ENCODE measurements at places on chromosomes 12 and 14. TPM values are rescaled to one million over a fixed set of nuclear protein-coding genes. Genes with fewer than 3 reads are reported as not detected.

- H3K36me3 ChIP-seq = no peaks in the 10 kb centered on the region
- DNase-seq = no peak
- no peak overlapping the region for H3K27ac ChIP-seq
These were observed 1571.6 kb downstream of the AACS start for GRCh38 chr12:126636821-126637220.

The HPD gene
- total RNA-seq = 3.1 TPM

The CGRRF1 gene
- total RNA-seq = 25.4 TPM

The COA8 gene
- total RNA-seq = 27.6 TPM

The KRT6C gene
- not detected for total RNA-seq

- H3K27ac ChIP-seq = no peak overlapping the region
- no peak overlapping the region for H3K4me3 ChIP-seq
- no peaks in the 10 kb centered on the region for H3K27me3 ChIP-seq
- peaks cover 5% of the 10 kb centered on the region for H3K4me1 ChIP-seq
- H3K36me3 ChIP-seq = no peaks in the 10 kb centered on the region
- DNase-seq = no peak
These were observed 380.1 kb downstream of the RAD51B start for GRCh38 chr14:68199554-68200151.

- no peaks in the 10 kb centered on the region for H3K36me3 ChIP-seq
- no peaks in the 10 kb centered on the region for H3K27me3 ChIP-seq
- no peak overlapping the region for H3K27ac ChIP-seq
- DNase-seq = no peak
These were observed 50.3 kb upstream of the PCED1B start for GRCh38 chr12:47028981-47029708.

The SLC6A15 gene
- total RNA-seq = 0.15 TPM

The TMEM120B gene
- 12.0 TPM for total RNA-seq

The PELI2 gene
- total RNA-seq = 22.8 TPM

DNA sequence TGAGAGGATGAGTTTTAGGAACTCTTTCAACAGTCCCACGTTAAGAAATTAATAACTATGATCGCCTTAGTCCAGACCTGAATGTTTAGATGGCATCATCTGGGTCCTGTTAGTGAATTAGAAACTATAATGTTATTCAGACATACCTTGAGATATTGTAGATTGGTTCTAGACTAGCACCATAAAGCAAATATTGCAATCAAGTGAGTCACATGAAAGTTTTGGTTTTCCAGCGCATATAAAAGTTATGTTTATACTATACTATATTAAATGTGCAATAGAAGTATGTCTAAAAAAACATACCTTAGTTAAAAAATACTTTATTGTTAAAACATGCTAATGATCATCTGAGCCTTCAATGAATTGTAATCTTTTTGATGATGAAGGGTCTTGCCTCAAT is 106.6 kb upstream of the ATP2B1 start:
- H3K27me3 ChIP-seq = no peaks in the 10 kb centered on the region
- H3K4me3 ChIP-seq = no peak overlapping the region
- H3K4me1 ChIP-seq = no peaks in the 10 kb centered on the region

GRCh38 chr14:25521616-25522015 is 471.7 kb upstream of the STXBP6 start:
- H3K27me3 ChIP-seq = no peaks in the 10 kb centered on the region
- no peak for DNase-seq
- no peaks in the 10 kb centered on the region for H3K36me3 ChIP-seq

The IAPP gene
- total RNA-seq = not detected

The ACVRL1 gene
- 53.6 TPM for total RNA-seq

The ZNF410 gene
- total RNA-seq = 42.9 TPM

The KRT73 gene
- total RNA-seq = not detected

DNA sequence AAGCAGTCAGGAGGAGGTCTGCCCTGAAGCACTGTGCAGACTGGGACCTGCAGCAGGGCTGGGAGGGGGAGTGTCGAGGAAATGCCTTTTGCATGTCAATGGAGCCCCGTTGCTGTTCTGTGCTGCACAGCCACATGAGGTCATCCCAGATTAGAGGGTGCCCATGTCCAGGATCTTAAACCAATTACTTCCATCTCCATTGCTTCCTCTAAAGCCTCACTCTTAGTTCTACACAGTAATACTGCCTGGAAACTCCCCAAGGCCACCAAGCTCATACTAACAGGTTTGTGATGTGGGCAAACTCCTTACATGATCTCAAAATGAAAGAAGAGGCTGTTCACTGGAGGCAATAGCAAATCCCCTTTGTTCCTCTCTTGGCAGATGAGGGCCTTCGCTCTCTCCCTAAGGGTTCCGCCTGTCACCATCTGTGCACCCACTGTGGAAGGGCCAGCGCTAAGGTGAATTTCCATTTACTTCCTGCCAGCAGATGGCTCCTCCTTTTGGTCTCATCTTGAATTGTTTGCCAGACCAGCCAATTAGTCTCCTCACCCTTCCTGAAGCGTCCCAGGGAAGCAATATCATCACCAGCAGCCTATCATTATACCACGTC is 35.4 kb upstream of the LTA4H start:
- H3K4me3 ChIP-seq = no peak overlapping the region
- no peak for DNase-seq
- no peak overlapping the region for H3K27ac ChIP-seq
- no peaks in the 10 kb centered on the region for H3K27me3 ChIP-seq
- no peaks in the 10 kb centered on the region for H3K4me1 ChIP-seq

The NR1H4 gene
- not detected for total RNA-seq

DNA sequence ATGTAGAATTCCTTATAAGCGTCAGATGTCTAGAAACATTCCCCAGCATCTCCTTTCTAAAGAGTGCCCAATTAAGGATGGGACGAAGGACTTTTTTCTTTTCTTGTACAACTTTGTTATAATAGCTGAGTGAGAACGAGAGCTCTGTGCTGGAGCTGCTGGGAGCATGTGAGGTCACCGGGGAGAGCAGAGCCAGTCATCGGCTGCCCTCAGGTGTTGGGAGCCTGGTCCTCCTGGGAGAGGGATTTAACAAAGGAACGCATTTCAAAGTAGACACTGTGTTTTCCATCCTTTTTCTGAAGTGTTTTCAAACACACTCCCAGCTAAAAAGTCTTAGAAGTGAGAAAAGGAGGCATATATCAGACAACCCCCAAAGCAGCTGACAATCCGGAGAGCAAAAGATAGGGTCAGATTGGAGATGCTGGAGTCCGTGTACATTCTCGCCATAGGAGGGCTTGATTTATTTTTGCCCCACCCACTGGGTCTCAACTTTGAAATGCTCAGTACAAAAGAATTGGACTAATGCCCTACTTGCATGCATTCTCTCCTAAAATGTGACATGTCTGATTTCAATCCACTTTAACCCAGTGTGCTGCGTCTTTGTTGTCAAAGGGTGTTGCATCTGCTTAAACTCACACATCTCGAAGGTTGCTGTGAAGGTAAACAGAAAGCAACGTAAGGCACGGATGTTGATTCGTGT is 50.8 kb upstream of the PIWIL1 start:
- H3K36me3 ChIP-seq = no peaks in the 10 kb centered on the region
- no peaks in the 10 kb centered on the region for H3K4me1 ChIP-seq
- no peak overlapping the region for H3K27ac ChIP-seq
- H3K4me3 ChIP-seq = no peak overlapping the region

DNA sequence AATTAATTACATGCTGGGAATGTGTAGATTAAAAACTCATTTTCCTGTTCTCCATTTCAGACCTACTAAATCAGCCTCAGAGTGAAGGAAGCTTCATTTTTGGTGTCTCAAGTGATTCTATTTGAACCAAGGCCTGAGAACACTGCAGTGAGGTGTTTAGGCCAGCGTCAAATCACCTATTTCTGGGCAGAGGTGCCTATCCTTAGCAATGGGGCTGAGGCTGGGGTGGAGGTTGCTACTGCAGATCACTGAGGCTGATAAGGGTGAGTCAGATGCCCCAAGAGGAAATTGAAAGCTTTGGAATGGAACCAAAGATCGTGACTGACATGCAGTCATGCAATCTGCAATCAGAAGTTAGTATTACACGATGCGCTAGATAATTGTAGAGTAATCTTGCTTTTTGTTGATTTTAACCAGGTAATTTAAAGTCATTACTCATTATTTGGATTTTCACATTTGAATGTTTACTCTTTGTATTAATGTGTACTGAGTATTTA is 4.4 kb downstream of the TXNRD1 start:
- peaks cover 3% of the 10 kb centered on the region for H3K4me1 ChIP-seq
- H3K27me3 ChIP-seq = no peaks in the 10 kb centered on the region
- no peak overlapping the region for H3K4me3 ChIP-seq
- H3K36me3 ChIP-seq = no peaks in the 10 kb centered on the region
- H3K27ac ChIP-seq = peak overlapping the region; percentile 85

GRCh38 chr14:101591582-101591981 is 30.3 kb downstream of the DIO3 start:
- H3K4me3 ChIP-seq = no peak overlapping the region
- no peak overlapping the region for H3K27ac ChIP-seq
- no peaks in the 10 kb centered on the region for H3K4me1 ChIP-seq
- no peaks in the 10 kb centered on the region for H3K36me3 ChIP-seq
- no peak for DNase-seq

GRCh38 chr12:49432616-49433015 is 65.4 kb downstream of the SPATS2 start:
- no peaks in the 10 kb centered on the region for H3K27me3 ChIP-seq
- no peak for DNase-seq
- no peaks in the 10 kb centered on the region for H3K4me1 ChIP-seq

DNA sequence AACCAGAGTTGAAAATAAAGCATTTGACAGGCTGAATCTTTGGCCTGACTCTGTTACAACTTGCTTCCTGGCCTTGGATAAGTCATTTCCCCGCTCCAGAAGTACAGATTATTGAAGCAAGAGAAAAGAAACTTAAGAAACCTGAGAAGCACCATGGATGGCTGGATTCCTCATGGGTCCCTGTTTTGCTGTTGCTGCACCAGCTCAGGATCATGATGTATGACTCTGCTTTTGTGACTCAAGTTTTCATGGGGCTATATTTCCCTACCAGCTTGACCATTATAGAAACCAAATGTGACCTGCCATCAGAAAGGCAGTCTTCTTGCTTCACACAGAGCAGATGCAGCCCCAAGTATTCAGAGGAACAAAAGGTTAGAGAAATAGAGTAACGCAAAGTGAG is 921.8 kb downstream of the BCL11B start:
- no peak for DNase-seq
- H3K4me1 ChIP-seq = no peaks in the 10 kb centered on the region
- no peaks in the 10 kb centered on the region for H3K36me3 ChIP-seq
- no peak overlapping the region for H3K27ac ChIP-seq

- H3K36me3 ChIP-seq = no peaks in the 10 kb centered on the region
- H3K4me1 ChIP-seq = no peaks in the 10 kb centered on the region
- no peaks in the 10 kb centered on the region for H3K27me3 ChIP-seq
These were observed 350.8 kb upstream of the STXBP6 start for GRCh38 chr14:25400607-25401206.

DNA sequence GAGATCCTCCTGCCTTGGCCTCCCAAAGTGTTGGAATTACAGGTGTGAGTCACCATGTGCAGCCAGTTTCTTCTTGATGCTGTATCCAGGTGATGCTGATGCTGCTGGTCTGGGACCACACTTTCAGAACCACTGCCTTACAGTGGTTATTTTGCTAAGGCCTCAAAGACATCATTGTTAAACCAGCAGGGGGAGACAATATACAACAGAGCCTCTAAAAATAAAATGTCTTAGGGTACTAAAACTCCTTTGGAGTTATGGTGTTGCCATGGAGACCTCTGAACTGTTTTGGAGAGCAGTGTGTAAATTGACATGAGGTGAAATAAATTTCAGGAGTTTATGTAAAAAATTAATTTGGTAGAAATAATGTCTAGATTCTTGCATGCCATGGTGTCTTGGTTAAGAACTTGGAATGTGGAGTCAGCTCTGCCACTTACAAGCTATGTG is 1.1 kb upstream of the ARG2 start:
- DNase-seq = no peak
- H3K27ac ChIP-seq = no peak overlapping the region
- no peaks in the 10 kb centered on the region for H3K4me1 ChIP-seq
- no peak overlapping the region for H3K4me3 ChIP-seq
- H3K36me3 ChIP-seq = no peaks in the 10 kb centered on the region

GRCh38 chr12:5783289-5783920 is 161.7 kb downstream of the ANO2 start:
- no peak overlapping the region for H3K4me3 ChIP-seq
- H3K27ac ChIP-seq = no peak overlapping the region
- no peaks in the 10 kb centered on the region for H3K27me3 ChIP-seq
- H3K4me1 ChIP-seq = no peaks in the 10 kb centered on the region
- DNase-seq = no peak
- no peaks in the 10 kb centered on the region for H3K36me3 ChIP-seq

DNA sequence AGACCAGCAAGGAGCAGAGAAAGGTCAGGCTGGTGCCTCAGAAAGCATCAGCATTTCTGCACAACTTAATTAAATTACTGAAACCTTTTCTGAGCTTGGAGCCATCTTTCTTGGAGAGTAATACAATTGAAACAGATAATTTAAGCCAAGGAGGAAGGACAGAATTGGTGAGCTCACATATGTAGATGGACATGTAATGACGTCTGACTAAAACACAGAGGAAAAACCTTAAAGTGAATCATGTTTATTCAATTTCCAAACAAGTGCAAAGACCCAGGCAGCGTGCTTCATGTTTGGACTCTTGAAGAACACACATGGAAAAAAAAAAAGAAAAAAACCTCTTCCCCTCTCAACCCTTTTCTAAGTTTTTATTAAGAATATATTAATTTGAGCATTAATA is 19.0 kb downstream of the SUSD6 start:
- no peak overlapping the region for H3K27ac ChIP-seq
- peaks cover 7% of the 10 kb centered on the region for H3K4me1 ChIP-seq
- H3K27me3 ChIP-seq = no peaks in the 10 kb centered on the region
- no peak for DNase-seq
- H3K36me3 ChIP-seq = no peaks in the 10 kb centered on the region
- H3K4me3 ChIP-seq = no peak overlapping the region

DNA sequence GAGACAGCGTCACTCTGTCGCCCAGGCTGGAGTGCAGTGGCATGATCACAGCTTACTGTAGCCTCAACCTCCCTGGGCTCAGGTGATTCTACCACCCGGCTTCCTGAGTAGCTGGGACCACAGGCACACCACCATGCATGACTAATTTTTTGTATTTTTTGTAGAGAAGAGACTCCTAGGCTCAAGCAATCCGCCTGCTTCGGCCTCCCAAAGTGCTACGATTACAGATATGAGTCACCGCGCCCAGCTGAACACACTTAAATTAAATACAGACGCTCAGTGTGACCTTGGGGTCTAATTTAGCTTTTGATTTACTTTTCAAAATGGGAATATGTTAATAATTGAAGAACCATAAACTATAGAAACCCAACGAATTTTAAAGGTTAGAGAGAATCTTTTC is 77.2 kb downstream of the C2CD5 start:
- H3K27me3 ChIP-seq = no peaks in the 10 kb centered on the region
- peak; percentile 39 for DNase-seq
- H3K4me3 ChIP-seq = no peak overlapping the region
- H3K36me3 ChIP-seq = no peaks in the 10 kb centered on the region
- H3K27ac ChIP-seq = no peak overlapping the region
- no peaks in the 10 kb centered on the region for H3K4me1 ChIP-seq

- H3K4me3 ChIP-seq = no peak overlapping the region
- H3K27ac ChIP-seq = no peak overlapping the region
- H3K27me3 ChIP-seq = no peaks in the 10 kb centered on the region
- no peak for DNase-seq
- no peaks in the 10 kb centered on the region for H3K4me1 ChIP-seq
- H3K36me3 ChIP-seq = no peaks in the 10 kb centered on the region
These were observed 210.3 kb downstream of the GLT1D1 start for GRCh38 chr12:129063600-129063999.

- H3K4me1 ChIP-seq = peaks cover 4% of the 10 kb centered on the region
- no peaks in the 10 kb centered on the region for H3K36me3 ChIP-seq
- H3K27me3 ChIP-seq = no peaks in the 10 kb centered on the region
- no peak for DNase-seq
- no peak overlapping the region for H3K4me3 ChIP-seq
These were observed 67.2 kb upstream of the PTGR2 start for GRCh38 chr14:73784181-73784987.

The SSPN gene
- total RNA-seq = 109 TPM

All from aorta (tissue), 5 donors.